ENCODE measurements at places on chromosomes 11 and 22.
A peak's percentile ranks its signal among the peaks of the same experiment; 100 is the strongest.

- no peak for DNase-seq
Observed at GRCh38 chr11:33734441-33735270, 1.6 kb downstream of the CD59 start.

DNA sequence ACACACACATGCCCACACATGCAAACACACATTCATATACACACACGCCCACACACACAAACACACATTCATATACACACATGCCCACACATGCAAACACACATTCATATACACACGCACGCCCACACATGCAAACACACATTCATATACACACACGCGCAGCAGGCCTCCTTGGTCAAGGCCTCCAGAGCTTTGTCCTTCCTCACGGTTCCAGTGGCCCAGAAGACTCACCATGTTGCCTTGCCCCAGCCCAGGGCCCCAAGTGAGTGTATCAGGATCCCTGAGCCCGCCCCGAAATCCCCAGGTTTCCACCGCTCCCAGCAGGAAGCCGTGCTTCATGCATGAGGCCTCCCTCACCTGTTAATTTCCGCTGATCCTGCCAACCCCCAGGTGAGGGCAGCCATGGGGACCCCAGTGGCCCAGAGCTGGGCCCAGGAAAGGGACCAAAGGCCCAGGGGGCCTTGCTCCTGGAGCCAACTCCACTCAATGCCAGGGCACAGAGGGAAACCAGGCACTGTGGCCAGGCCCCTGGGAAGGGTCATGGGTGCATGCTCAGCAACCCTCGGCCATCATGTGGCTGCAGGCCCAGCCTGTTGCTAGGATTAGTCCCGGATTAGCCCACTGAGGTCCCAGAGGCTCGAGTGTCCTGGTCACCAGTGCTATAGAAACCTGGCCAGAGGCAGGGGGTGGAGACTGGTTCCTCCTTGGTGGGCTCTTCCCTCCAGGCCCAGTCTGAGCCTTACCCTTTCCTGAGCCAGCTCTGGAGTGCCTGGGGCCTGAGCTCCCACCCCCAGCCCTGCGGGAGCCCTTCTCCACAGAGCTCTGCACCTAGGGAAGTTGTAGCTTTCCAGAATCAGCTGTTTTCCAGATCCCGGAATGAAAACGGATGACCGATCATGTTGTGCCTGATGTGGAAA, 34.4 kb downstream of the IGF2 start:
- DNase-seq: no peak

- no peak for DNase-seq
Observed at GRCh38 chr22:42451499-42452145, 19.4 kb upstream of the NFAM1 start.

DNA sequence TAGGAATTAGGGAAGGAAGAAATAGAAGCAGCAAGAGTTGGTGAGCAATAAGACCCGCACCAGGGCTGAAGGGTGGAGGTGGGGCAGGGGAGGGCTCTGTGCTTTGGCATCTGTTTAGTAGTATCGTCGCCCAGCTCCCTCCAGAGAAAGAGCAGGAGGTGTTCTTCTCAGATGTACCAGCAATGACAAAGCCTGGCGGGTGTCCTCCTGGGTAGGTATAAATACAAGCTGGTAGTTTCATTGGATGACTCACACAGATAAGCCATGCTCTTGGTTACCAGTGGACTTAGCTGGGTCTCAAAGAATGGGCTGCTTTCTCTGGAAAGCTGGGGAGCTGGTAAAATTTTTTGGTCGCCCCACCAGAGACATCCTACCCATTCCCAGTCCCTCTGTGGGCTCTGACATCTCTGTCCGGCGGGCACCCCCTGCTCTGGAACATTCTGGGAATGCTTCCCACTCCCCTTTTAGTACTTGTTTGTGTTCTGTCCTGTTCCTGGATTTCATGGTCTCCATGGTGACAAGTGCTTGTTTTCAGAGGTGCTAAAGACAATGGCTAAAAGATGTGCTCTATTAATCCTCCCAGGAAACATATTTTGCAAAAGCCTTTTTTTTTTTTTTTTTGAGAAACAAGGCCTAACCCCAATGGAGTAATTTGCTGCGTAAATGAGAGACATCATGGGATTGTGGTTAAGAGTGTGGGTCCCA, 15.4 kb upstream of the TUBA8 start:
- DNase-seq: no peak

GRCh38 chr11:116827461-116827860, 2.2 kb upstream of the APOC3 start:
- DNase-seq: no peak

DNA sequence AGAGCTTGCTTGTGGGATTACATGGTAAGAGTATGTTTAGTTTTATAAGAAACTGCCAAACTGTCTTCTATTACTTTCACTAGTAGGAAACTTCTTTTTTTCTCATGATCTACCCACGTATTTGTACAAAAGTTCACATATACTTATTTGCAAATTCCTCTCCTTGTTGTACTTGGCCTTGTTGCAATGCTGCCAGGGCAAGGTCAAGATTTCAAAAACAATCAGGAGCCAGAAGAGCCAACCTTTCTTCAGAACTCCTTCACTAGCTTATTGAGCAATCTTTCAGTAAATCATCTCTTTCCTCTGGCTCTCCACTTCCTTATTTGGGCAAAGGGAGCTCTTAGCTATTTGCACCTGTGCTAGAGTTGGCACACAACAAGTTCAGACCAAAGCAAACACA, 9.7 kb downstream of the SRSF8 start:
- DNase-seq: peak; percentile 88

- DNase-seq: no peak
Observed at GRCh38 chr22:40602231-40602630, 34.3 kb downstream of the MRTFA start.

DNA sequence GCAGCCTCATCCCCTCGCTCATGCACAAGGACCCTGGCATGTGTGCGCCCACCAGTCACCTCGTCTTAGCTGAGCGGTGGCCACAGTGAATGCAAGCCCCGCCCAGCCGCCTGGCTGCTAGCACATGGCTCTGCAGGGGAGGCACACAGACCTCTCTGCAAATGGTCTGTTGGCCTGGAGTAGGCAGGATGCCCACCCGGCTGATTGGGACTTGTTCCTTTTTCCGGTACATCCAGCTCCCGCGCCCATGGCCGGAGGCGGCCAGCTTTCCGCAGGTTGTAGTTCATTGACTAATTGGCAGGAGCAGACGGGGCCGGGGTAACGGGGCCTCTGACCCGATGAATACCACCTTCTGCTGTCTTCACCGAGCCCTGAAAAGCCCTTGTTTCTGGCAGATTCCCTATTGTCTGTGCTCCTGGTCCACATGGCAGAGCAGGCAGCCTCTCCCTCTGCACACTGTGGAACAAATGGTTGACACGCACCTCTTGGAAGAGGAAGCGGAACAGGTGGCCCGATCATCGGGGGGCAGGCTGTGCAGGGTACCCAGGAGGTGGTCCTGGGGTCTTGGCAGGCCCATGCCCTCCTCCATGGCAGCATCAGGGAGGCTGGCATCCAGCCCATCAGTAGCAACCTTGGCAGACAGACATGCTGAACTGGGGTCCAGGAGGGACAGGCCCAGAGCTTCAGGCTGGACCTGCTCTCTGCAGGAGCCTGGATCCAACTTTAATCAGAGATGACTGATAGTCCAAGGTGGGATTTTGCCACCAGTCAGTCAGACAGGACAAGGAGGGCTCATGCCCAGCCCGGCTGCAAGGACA, 1512.0 kb downstream of the BRD1 start:
- no peak for DNase-seq

DNA sequence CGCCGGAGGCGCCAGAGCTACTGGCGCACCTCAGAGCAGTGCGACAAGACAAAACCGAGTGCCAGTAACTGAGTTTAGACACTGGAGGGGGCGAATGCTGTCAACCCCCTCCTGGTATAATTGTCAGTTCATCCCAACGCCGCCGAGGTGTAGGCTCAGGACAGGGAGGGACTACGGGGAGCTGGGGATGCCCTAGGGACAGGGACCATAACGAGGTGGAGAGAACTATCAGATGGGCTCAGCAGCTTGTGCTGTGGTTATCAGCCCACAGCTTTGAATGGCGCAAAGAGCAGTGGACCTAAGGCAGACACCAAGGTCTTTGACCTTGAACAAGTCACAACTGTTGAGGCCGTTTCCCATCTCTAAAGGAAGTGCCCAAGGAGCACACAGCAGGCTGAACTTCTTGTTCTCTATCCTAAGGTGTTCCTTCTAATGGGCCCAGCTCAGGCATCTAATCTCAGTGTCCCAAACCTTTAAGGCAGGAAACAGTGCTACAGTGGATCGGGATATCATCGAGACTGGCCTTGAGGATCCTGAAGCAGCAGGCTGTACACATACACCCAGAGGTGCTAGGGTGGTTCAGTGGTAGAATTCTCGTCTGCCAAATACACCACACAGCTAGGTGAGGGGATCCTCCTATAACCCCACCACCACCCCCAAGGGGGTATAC, 958 bp upstream of the TUT1 start:
- DNase-seq: no peak

DNA sequence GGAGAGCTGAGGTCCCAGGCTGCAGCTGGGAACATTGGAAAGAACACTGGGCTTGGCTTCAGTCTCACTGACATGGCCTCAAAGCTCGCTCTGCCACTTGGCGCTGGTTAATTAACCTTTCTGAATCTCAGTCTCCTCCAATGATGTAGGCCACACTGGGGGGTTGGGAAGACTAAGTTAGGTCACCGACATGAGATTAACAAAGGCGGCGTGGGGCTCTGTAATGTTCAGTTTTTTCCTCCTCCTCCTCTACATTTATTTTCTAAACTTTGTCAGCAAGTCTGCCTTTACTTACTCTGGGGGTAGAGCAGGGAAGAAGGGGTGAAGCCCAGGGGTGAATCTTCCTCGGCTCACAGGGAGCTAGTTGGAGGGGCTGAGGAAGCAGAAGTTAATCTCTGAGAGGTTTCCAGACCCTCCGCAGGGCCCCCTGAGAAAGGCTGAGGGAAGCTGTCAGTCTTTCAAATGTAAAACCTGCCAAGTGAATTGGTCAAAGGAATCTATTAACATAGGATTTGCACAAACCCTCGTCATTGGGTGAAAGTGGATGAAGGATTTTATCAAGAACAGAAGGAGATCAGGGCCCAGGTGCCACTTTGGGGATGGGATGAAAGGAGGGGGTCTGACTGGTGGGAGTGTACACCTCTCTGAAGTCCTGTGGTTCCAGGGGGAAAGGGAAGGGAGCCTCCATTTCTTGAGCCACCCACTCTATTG, 32.1 kb upstream of the TENM4 start:
- no peak for DNase-seq

- DNase-seq: no peak
Observed at GRCh38 chr11:12064136-12064953, 46.0 kb upstream of the MICAL2 start.

GRCh38 chr11:11662578-11662977, 40.8 kb upstream of the GALNT18 start:
- DNase-seq: no peak

- no peak for DNase-seq
Observed at GRCh38 chr11:6204706-6205105, 651 bp upstream of the C11orf42 start.

DNA sequence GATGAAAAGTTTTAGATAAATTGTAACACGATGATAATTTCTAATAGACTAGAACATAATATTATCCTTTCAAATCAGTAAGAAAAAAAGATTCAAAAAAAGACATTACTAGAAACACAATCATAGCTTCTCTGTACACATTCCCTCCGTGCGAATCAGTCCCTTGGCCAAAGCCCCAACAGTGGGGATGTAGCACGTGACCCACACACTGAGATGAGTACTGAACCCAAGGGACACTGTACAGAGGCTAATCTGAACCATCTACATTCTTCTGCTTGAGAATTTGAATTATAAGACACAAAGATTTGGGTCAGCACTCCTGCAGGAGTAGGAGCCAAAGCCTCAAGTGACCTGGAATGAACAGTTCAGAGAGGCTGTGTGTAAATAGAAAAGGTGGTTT, 353.7 kb downstream of the INSC start:
- DNase-seq: no peak

DNA sequence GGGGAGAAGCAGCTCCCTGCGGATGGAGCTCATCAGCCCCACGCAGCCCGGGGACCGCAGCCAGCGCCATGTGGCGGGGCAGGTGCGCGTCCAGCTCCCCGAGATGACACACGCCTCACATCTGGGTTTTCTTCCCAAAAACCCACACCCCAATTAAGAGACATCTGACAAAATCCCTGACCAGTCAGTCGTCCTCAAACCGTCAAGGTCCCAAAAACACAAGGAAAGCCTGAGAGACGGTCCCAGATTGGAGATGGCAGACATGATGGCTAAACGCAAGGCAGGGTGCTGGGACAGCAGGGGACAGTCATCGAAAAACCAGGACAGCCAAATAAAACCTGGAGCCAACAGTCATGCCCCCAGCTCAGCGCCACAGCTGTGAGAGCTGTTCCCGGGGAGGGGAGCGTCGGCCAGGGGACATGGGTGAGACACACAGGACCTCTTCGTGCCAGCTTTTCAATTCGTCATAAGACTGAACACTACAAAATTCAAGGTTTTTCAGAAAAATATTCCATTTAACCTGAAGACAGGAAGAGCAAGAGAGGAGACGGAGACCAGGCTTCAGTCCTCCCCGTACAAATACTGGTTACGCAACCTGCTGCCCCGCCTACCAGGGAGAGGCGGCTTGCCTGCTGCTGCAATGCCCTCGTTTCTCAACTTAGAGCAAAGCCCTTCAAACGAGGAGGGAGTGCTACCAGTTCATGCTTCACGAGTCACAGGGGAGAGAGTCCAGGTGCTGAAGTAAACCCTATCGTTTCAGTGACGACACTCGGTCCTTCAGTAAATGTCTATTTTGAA, 10.5 kb downstream of the TOLLIP start:
- no peak for DNase-seq

GRCh38 chr11:111938687-111939160, 1.6 kb downstream of the DIXDC1 start:
- no peak for DNase-seq

DNA sequence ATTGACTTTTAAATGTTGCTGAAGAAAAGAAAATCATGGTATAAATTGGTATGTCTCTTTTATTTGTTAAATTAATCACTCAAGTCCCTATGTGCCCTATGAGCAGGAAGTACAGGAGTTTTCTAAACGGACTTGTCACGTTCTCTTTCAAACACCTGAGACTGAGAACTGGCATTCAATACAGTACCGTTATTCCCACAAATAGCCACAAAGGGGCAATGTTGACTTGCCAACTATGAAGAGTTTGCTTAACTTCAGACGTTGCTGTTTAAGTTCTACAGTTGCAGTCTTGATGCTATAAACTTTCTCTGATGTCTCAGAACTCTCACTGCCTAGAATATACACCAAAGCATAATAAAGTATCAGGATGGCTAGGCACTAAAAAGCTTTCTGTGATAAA, 7.6 kb downstream of the OR56A1 start:
- DNase-seq: no peak

DNA sequence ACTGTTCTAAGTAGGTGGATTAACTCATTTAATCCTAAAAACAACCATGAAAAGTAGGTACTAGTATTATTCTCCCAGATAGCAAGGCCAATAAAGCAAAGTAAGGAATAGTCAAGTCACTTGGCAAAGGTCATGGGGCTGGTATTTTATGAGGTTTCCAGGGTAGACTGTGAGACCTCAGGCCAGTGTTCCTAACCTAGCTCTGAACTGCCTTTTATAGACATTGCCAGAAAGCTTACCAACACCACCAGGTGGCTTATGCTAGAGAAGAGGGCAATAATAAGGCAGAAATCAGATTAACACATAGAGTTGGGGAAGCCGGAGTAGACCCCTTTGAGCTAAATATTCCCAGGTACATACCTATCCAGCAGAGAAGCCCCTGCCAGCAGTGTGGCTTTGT, 490.9 kb upstream of the TENM4 start:
- no peak for DNase-seq

GRCh38 chr22:41702763-41703162, 3.5 kb downstream of the MEI1 start:
- no peak for DNase-seq
